Activated T-cell treated with anti-CD3 and anti-CD28 coated beads for 24 hours (primary cell): ENCODE measurements at places on chromosomes 1 and 21.
A peak's percentile ranks its signal among the peaks of the same experiment; 100 is the strongest.

GRCh38 chr1:173410133-173410793 is 66.9 kb upstream of the PRDX6 start:
- DNase-seq = no peak

DNA sequence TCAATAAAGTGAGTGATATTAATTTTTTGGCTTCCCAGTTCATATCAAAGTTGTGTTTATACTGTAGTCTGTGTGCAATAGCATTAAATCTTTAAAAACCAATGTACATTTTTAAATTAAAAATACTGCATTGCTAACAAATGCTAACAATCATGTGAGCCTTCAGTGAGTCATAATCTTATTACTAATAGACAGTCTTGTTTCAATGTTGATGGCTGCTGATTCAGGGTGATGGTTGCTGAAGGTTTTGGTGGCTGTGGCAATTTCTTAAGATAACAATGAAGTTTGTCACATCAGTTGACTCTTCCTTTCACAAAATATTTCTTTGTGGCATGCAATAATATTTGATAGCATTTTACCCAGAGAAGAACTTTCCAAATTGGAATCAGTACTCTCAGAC is 109.0 kb downstream of the ZMYM4 start:
- DNase-seq = no peak

- DNase-seq = no peak
Observed at GRCh38 chr1:4178501-4179113, 278.5 kb upstream of the C1orf174 start.

GRCh38 chr1:9701665-9702064 is 50.1 kb downstream of the PIK3CD start:
- DNase-seq = no peak

DNA sequence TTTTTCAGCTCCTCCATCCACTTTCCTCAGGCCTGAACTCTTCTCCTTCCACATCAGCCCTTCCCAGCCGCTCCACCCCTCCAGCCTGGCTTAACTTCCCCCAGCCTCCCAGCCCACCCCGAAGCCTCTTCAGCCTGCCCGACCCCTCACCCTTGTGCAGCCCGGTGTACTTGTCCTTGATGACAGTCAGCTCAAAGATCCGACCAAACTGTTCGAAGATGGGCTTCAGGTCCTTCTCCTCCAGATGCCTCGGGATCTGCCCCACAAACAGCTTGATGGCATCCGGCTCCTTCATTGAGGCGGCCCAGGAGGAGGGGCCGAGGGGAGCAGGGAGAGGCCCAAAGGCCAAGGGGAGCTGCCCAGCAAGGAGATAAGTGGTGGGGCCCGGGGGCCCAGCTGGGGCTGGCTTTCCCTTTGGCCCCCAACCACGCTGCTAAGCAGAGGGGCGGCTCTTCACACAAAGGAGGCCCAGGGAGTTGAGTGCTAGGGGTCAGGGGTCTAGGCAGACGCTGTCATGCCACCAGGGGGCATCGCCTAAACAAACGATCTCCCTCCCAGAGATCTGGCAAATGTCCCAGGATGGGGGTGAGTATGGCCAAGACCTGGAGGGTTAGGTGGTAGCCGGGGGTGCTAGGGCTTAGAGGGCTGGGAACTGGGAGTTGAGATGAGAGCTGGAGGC is 738 bp downstream of the CELF3 start:
- no peak for DNase-seq

- DNase-seq = no peak
Observed at GRCh38 chr1:178189814-178190213, 95.9 kb downstream of the RASAL2 start.

- DNase-seq = no peak
Observed at GRCh38 chr1:221663321-221663720, 78.6 kb downstream of the DUSP10 start.

GRCh38 chr1:11749203-11749689 is 12.7 kb upstream of the C1orf167 start:
- peak; percentile 28 for DNase-seq

DNA sequence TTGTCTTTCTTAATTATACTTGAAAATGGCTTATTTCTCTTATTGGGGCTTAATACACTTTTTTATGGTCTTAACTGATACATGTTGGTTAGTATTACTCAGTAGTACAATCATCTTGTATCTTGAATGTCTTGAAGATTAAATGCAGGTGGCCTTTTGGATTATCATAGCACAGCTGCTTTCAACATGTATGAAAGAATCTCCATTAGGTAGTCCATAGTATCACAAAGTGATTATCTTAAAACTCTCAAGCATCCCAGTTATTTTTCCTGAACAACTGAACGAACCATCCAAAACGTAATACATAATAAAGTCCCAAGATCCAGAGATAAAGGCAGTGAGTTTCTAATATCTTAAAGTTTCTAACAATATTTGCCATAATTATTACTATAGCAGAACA is 51.7 kb upstream of the MYOCOS start:
- no peak for DNase-seq

DNA sequence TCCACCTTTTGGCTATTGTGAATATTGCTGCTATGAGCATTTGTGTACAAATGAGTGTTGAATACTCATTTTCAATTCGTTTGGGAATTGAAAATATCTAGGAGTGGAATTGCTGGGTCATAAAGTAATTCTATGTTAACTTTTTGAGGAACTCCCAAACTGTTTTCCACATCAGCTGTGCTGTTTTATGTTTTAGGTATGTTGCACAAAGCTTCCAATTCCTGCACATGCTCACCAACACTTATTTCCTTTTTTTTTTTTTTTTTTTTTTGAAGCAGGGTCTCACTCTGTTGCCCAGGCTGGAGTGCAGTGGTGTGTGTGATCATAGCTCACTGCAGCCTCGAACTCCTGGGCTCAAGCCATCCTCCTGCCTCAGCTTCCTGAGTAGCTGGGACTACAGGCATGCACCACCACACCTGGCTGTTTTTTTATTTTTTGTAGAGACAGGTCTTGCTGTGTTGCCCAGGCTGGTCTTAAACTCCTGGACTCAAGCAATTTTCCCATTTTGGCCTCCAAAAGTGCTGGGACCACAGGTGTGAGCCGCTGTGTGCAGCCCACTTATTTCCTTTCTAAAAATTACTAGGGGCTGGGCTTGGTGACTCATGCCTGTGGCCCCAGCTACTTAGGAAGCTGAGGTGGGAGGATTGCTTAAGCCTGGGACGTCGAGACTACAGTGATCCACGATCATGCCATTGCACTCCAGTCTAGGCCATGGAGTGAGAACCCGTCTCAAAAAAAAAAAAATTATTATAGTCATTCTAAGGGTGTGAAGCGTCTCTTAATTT is 33.4 kb downstream of the TMCC2 start:
- DNase-seq = no peak

DNA sequence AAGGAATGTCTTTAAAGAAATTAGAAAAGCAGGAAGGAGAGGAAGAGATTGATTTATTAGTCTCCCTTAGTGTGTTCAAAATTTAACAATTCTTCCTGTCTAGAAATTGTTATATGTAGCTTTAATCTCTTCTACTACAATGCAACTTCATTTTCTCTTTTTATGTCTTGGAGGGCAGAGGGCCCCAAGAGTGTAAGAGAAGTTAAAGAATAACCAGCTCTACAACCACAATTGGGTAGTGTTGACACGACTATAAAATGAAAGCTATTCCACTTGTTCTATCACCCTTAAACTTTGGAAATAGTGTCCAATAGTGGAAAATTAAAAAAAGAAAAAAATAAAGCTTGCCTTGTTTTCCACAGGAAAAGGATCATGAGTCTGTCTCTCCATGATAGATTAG is 82.6 kb upstream of the DPYD start:
- no peak for DNase-seq

DNA sequence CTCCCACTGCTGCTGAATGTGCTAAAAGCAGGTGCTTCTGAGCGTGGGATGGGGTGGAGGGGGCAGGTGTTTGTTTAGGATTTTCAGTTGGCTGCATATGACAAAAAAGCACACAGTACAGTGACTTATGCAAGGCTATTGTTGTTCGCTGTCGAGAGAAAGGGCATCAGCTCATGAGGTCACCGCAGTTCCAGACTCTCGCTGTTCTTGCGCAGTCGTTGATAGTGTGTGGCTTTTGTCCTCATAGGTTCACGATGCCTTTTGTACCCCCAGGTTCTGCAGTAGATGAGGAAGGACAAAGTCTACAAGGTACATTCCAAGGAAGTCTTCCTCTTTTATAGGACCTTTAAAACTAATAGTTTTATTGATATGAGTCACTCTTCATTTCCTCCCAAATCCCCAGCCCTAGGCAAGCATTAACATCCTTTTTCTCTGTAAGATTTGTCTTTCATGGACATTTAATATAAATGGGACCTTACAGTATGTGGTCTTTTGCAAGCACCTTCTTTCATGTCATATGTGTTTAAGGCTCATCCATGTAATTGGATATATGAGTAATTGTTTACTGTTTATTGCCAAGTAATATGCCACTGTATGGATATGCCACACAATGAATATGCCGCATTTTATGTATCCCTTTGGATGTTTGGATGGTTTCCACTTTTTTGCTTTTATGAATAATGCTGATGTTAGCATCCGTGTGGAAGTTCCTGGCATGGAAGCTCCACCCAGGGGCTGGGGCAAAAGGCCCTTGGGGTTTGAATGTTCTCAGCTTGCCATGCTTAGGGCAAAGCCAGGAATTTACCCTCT is 14.5 kb upstream of the NLRP3 start:
- no peak for DNase-seq

DNA sequence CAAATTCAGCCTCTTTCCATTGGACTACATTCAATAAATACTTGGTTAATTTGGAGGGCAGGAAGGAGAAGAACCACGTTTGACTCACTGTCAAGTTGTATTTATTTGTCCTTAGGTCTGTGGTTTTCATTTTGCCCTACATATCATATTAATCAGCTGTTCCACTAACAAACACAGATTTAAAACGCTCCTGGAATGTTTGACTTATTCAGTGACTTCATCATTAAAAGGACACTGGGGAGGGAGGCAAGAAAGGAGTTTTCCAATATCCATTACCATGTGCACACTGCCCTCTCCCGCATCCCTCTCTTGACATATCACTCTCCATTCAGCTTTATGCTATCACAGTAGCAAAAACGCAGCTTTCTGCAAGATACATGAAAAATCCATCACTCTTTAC is 98.2 kb upstream of the C1orf87 start:
- DNase-seq = no peak

GRCh38 chr21:18157406-18157805 is 87.2 kb upstream of the CHODL start:
- no peak for DNase-seq

DNA sequence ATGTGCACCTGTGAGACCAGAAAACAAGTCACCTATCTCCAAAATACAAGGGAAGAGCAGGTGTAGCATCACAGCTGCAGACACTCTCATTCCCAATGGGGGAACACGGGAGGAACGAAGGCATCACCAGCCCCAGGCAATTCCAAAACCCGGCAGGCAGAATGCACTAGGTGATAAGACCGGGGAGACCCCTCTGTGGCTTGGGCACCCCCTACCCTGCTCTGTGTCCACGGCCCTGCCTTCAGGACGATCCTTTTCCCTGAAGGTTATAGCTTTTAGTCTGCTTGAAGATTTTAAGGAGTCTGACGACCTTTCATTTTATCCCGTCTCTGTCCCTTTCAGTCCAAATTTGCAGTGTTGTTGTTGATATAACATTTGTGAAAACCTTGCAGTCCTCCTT is 19.2 kb downstream of the TRPM2 start:
- DNase-seq = no peak

- DNase-seq = no peak
Observed at GRCh38 chr1:1777583-1777899, 729 bp downstream of the NADK start.

DNA sequence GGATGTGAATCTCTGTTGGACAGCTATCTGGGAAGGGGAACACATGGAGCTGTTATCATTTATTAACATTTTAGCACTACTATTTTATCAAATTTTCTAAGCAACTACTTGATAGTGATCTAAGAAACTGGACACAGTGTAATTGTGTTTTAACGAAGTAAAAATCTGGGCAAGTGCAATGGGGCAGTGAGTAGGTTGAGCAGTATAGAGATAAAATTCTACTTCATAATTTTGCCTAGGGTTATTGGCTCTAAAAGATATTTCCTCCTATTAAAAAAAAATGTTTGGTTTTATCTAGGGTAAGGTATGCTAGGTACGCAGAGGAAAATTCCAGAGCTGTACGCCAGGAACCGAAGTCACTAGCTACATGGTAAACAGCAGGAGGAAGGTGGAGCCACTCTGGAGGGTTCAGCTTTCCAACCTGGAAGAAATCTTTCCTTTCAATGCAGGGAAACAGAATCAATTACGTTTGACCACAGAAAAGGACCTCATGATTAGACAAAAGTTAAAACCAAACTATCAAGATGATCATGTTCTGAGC is 43.3 kb downstream of the BCAR3 start:
- no peak for DNase-seq

DNA sequence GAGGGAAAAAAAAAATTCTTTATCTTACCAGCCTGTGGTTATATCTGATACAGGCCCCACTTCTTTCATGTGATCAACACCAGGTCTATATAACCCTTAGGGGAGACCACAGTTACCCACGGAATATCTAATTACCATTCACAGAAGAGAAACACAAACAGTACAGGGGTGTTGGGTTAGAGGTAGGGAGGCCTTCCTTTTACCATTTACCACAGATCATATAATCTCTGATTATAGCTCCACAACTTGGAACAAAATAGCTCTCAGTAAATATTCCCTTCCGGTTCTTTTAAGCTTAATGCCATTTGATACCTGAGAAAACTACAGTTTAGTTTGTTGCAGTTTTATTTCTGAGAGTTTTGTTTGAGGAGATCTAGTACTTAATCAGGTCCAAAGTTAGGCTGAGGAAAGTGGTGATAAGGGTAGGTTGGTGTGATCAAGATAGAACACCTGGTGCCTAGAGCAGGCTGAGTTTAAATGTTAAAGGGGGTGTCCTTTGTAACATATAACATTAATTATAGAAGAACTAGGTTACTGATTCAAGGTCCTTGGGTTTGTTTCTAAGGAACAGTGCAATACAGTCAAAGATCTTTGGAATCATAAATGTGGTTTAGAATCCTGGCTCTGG is 14.1 kb downstream of the EPB41 start:
- no peak for DNase-seq

GRCh38 chr1:26961826-26962225 is 1.6 kb upstream of the KDF1 start:
- no peak for DNase-seq

DNA sequence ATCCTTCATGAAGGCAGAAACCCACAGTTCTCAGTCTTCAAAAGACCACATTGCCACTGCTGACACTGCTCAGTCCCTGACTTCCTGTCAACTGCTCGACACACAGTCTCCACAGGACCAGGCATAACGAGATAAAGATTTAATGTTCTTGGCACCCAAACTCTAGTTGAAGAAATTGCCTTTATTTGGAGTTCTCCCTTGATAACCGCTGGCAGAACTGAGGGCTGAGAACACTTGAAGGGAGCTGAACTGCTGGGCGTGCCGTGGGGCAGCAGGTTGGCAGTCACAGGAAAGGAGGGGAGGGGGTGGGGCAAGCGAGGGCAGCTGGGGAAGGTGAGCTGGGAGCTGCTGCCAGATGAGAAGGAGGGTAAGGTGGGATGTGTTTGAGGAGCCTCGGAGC is 15.9 kb downstream of the HENMT1 start:
- DNase-seq = peak; percentile 28
